ENCODE measurements at places on chromosomes 1 and 21.
A peak's percentile ranks its signal among the peaks of the same experiment; 100 is the strongest.

DNA sequence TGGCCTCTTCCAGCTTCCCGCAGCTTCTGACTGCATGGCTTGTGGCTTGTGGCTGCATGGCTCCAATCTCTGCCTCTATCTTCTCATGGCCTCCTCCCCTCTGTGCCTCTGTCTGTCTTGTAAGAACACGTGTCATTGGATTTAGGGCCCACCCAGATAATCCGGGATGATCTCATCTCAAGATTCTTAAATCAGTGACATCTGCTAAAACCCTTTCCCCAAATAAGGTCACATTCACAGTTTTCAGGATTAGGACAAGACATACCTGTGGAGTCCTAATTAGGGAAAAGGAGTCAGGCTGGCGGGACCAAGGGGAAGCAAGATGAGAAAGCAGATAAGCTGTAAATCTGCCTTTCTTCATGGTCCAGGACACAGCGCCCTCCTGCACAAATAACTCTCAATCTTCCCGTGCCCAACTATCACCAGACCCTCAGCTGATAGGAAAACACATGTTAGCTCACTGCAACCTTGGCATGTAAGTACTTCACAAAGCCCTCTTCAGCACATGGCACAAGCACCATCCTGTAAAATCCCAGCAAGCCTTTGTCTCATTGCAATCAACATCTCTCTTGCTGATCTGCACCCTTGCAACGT is 82.2 kb downstream of the SPSB1 start:
- no peak for DNase-seq

DNA sequence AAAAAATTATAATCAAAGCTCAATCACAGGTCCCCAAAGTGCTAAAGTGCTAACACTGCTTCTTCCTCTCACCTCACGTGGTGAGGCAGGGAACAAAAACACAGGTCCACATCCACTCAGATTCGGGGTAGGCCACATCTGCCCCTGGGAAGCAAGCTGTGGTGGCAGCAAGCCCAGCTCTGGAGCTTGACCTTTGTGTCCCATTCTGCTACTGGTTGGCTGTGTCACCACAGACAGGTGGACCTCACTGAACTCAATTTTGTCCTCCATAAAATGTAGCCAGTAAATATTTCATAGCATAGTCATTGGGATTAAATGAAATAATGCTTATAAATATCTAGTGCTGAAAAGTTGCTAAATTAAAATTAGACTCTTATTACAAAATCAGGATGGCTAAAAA is 8.5 kb downstream of the AZIN2 start:
- DNase-seq: no peak

DNA sequence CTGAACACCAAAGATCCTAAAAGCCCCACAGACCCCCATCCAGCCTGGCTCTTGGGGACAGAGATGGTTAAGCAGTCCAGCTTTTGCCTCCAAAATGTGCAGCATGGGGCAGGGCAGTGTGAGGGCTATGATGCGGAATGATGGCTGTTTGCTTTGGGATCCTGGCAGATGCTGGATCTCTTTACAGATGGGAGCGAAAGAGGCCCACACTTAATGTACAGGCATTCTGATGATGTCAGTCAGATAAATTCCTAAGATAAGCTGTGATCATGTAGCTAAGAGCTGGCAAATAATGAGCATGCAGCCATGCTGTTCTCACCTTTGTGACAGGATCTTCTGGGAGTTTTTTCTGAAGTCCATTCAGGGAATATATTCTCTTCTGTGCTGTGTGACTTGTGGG is 17.6 kb upstream of the KCNQ4 start:
- DNase-seq: no peak

- DNase-seq: no peak
Measured at GRCh38 chr1:14928412-14928811, 225.1 kb upstream of the TMEM51 start.

DNA sequence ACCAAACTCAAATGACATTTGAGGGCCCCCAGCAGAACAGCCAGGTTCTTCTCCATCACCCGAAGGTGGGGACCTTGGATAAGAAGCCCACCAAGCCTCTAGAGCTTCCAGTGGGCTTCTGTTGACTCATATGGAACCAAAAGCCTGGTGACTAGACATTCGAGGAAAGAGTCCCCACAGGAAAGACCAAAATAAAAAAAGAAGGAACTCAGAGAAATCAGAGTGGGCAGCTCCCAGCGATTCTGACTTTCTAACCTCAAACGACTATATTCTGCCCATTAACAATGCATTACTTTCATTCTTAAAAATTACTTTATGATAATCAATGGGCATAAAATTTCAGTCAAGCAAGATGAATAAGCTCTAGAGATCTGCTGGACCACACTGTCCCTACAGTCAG is 9.6 kb upstream of the CHIT1 start:
- DNase-seq: no peak

DNA sequence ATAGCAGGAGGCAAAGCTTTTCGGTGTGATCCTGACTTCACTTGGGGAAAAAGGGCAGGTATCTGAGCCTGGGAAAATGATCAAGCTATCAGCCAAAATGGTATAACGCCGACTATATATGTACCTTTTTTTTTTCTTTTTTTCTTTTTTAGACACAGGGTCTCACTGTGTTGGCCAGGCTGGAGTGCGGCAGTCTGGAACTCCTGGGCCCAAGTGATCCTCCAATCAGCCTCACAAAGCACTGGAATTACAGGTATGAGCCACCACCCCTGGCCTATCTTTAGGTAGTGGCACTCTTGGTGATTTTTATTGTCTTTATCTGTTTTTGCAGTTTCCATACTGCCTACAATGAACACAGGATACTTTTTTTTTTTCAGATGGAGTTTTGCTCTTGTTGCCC is 1.3 kb upstream of the ICMT start:
- DNase-seq: no peak

DNA sequence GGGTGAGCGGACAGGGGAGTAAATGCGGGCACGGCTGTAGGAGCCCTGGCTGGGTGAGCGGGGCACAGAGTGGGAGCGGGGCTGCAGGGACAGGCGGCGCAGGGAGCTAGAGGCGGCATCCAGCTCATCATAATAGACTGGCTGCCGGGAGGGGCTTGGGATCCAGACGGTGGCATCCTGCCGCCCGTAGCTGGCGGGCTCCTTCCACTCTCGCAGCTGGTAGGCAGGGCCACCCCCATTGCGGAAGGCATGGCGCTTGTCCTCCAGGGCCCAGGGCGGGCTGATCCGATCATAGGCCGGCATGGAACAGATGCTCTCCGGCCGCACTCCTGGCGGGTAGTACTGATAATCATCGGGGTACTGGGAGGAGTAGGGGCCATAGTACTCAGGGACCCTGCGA is 43.7 kb upstream of the GOLT1A start:
- DNase-seq: no peak

GRCh38 chr1:226766565-226766964 is 27.5 kb upstream of the ITPKB start:
- no peak for DNase-seq

DNA sequence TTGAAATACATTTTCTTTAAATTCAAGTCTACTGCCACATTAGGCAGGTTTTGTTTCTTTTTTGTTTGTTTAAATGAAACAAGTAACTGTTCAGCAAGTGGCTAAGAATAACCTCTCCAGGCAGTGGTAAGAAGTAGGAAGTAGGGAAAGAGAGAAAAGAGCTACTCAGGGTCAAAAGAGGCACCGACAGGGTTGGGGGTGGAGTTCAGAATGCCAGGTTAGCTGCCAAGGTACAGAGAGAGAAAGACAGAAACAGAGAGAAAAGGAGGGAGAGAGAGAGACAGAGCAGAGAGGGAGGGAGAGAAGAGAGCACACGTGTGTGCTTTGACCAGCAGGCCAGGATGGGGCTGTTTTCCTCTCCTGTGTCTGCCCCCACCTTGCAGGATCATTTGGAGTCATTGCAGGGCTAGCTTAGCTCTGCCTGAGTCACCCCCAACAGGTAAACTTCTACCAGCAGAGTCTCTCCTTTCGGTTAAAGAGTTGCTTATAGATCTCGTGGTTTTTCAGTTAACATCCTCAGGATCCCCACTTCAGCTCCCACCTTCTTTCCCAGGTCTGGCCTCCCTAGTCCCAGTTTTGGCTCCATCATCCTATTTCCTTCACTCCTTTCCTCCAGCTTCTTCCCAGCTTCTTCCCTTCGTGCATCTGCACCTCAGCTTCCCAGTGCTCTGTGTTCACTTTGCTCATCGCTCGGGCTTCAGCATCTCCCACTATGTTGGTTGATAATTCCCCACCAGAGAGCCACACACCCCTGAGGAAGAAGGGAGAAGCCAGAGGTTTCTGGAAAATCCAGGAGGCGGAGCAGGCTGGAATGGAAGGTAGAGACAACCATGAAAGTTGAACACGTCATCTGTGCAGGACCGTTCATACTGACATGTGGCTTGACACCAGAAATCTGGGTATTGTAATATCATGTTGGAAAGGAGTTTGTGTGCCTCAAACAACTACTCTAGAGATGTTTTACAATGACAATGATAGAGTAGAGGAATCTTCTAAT is 21.8 kb upstream of the RAB4A start:
- no peak for DNase-seq

DNA sequence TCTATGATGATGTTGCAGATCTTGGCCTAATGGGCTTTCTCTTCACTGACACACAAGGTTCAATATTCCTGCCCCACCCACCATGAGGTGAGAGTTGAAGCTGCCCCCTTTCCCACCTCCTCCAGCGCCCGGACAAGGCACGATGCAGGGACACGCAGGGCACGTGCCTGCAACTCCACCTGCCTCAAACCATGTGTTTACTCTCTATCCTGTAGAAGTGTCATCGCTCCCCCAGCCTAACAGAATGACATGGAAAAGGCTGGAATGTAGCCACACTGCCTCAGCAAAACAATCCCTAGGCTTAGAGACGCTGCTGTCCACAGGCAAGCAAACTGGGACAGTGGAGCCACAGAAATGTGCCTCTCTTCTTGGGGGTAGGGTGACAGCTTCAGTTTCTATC is 92.9 kb upstream of the SOD1 start:
- no peak for DNase-seq

GRCh38 chr1:58551186-58552140 is 4.9 kb upstream of the OMA1 start:
- no peak for DNase-seq

- DNase-seq: peak; percentile 72
Measured at GRCh38 chr1:51234721-51235425, 1.2 kb upstream of the RNF11 start.

- DNase-seq: no peak
Measured at GRCh38 chr1:195709821-195710220, 898.4 kb downstream of the KCNT2 start.

DNA sequence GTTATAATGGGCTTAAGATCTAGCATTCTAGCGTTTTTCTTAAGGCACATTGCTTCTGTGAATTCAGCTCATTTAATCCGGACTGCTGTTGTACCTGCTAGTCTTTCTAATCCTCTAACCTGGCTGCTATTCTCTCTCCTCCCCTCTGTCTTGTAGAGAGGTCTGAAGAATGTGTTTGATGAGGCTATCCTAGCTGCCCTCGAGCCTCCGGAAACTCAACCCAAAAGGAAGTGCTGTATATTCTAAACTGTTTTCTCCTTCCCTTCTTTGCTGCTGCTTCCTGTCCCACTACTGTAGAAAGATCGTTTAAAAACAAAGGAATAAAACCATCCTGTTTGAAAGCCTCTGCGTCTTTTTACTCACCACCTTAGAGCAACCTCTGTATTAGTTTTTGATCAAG is 37.3 kb downstream of the CDC42 start:
- no peak for DNase-seq

- DNase-seq: no peak
Measured at GRCh38 chr21:19276665-19277064, 873.1 kb upstream of the TMPRSS15 start.

GRCh38 chr1:21821385-21822019 is 9.4 kb downstream of the LDLRAD2 start:
- no peak for DNase-seq
